ENCODE measurements at places on chromosomes 1 and 21. TPM values are rescaled to one million over a fixed set of nuclear protein-coding genes. Genes with fewer than 3 reads are reported as not detected.

GRCh38 chr1:1535201-1536018 lies 5.0 kb downstream of the TMEM240 start:
- no peak for DNase-seq

GRCh38 chr1:11538886-11539285 lies 59.9 kb downstream of the DISP3 start:
- DNase-seq = no peak

DNA sequence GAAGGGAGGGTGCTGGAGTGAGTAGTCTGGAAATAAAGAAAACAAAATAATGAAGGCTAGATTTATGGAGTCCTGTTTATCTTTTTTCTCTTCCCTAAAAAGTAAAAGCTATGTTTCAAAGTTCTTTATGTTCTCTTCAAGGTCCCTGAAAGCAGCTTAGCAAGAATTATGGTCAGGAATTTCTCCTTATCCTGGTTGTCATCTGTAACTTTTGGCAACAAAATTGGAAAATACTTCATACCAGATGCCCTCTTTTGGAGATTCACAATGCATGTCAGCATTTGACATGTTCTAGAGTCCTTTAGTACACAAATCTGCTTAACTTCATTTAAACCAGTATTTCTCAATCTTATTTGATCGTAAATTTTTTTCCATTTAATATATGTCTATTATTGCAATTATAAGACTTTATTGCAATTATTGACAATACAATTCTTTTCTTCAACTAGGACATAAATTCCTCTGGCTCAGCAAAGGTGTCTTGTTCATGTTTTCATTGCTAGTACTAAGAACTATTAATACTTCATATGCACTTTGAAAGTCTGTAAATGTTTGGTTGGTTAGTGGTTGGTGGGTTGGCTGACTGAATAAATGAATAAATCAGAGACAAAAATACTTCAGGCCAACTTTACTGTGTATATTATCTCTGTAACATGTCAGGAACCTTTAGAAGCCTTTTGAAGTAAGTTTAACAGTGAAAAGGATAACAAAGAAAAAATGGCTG lies 101.5 kb downstream of the ATP1B1 start:
- DNase-seq = no peak

The SYPL2 gene
- 0.40 TPM for polyA plus RNA-seq

The AXDND1 gene
- polyA plus RNA-seq = 0.27 TPM

The APOBEC4 gene
- polyA plus RNA-seq = not detected

All from AG04450 (cell line).